ENCODE measurements at places on chromosomes 13 and 19.

DNA sequence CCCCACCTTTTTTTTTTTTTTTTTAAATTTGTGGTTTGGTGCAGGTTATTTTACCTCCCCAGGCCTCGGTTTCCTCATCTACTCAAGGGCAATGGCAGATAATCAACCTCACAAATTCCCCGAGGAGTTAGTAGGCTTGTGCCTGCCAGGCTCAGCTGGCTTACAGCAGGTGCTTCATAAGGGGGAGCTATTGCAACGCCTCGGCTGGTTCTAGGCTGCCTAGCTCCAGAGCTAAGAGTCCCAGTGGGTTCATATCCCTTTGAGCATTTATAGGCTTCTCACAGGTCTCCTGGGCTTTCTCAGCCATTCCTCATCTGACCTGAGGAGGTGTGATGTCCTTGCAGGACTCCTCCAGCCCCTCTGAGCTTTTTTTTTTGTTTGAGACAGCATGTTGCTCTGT is 10.6 kb downstream of the BCKDHA start:
- no peak for DNase-seq

DNA sequence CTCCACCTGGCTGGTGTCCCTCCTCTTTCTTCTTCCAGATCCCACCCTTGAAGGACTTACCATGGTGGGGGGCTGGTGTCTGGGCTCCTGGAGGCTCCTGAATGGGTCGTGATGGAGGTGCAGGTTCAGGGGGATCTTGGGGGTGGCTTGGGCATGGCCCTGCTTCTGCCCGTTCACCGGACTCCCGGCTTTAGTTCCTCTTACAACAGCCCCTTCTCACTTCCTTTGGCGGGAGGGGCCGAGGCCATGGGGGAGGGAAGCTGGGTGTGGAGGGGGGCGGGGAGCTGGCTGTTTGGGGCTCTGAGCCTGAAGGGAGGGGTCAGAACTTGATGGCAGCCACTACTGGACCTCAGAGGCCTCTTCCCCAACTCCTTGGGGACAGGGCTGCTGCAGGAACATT is at the start of gene MYO1F:
Gene MYO1F, minus strand, starts transcription at position 196 of the 400 bp plus-strand sequence. Its CDS starts 133 bp downstream, at position 63.
- DNase-seq: no peak

GRCh38 chr13:38998739-38999138 is 8.1 kb upstream of the STOML3 start:
- no peak for DNase-seq

- DNase-seq: no peak
These were observed 116.7 kb downstream of the COL4A2 start for GRCh38 chr13:110423689-110424302.

- no peak for DNase-seq
These were observed 1091.8 kb downstream of the PCDH9 start for GRCh38 chr13:66138172-66138811.

DNA sequence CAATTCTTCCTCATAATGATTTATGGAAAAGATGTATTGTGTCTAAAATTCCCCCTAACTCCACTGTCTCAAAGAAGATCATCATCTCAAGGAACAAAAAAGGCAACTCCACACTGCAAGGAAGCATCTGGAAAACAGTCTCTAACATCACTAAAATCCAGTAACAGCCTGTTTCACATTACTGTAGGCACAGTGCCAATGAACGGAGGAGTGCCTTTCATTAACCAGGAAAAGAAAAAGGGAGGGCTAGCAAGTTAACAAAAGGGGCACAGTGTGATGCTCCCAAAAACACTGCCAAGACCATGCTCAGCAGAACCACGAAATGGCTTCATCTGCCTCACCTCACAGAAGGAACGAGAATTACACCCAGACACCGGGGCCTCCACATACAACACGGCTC is 8.5 kb downstream of the TMTC4 start:
- DNase-seq: no peak

All from activated CD8-positive, alpha-beta memory T cell treated with anti-CD3 and anti-CD28 coated beads for 4 hours (primary cell).